ENCODE measurements at places on chromosomes 7 and 10.

DNA sequence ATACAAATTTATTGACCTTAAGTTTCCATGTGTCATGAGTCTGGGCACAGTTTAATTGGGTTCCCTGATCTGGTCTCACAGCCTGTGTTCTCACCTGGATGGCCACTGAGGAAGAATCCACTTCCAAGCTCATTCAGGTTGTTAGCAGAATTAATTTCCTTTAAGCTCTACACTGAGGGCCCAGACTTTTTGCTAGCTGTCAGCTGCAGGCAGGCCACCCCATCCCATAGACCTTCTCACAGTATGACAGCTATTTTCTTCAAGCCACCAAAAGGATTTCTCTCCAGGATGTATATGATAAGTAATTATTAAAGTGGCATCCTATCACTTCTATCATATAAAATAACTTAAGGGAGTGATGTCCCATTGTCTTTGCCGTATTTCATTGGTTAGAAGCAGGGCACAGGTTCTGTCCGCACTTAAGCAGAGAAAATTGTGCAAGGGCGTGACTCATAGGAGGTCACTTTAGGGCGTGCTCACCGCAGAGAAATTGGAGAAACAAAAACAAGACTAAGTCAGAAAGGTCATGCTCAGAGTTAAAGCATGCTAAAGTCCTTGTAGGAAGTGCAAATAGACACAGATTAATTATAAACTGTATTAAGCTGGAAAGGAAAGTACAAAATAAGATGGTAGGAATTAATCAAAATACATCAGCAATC is 109.9 kb downstream of the AHR start:
- no peak overlapping the region for H3K27ac ChIP-seq
- H3K36me3 ChIP-seq: no peaks in the 10 kb centered on the region
- no peaks in the 10 kb centered on the region for H3K27me3 ChIP-seq
- no peak for DNase-seq
- no peak overlapping the region for H3K4me3 ChIP-seq
- peaks cover 35% of the 10 kb centered on the region for H3K4me1 ChIP-seq

GRCh38 chr10:98953251-98953650 is 282.4 kb downstream of the HPSE2 start:
- H3K4me1 ChIP-seq: no peaks in the 10 kb centered on the region
- H3K4me3 ChIP-seq: no peak overlapping the region
- H3K27me3 ChIP-seq: no peaks in the 10 kb centered on the region
- DNase-seq: no peak
- H3K36me3 ChIP-seq: no peaks in the 10 kb centered on the region
- no peak overlapping the region for H3K27ac ChIP-seq

DNA sequence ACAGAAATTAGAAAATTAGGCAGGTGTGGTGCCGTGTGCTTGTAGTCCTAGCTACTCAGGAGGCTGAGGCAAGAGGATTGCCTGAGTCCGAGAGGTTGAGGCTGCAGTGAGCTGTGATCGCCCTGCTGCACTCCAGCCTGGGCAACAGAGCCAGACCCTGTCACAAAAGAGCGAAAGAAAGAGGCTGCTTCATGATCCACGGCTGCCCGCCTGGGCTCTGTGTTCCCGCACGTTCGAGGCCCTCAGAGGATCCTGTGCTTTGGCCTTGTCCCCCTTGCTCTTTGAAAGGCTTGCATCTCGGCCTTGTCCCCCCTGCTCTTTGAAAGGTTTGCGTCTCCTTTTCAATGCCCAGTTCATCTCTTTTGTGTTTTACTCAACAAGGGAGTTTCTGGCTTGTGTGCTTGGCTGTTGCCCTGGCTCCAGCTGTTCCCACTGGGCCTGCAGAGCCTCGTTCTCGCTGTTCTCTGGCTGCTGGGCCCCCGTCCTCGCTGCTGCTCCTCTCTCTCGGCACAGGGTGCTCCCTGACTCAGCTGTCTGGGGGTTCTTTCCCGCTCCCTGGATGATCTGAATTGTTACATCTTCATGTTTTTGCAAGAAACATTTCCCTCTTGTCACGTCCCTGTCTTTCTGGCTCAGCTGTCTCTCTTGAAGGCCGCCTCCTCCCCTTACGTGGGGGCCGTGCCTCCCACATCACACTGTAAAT is 45.1 kb upstream of the INPP5A start:
- H3K4me1 ChIP-seq: no peaks in the 10 kb centered on the region
- no peaks in the 10 kb centered on the region for H3K36me3 ChIP-seq
- H3K27ac ChIP-seq: peak overlapping the region; percentile 68
- DNase-seq: peak; percentile 41

DNA sequence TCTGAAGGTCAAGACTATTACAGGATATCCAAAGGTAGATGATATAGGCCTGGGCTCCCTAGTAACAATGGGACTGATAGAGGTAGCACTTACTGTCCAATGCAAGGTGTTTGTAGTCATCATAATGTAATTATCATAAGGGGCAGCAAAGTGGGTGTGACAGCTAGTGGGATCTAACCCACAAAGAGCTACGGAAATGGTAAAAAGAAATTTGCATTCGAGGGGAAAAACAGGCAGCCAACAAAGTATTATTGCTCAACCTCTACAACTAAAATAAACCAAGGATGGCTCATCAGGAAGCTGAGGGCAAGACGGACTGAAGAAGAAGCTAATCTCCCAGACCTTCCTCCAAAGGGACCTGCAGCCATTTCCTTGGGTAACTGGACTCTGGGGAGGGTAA is 211.0 kb downstream of the WDR11 start:
- no peaks in the 10 kb centered on the region for H3K36me3 ChIP-seq
- H3K27me3 ChIP-seq: no peaks in the 10 kb centered on the region
- no peak for DNase-seq
- H3K27ac ChIP-seq: no peak overlapping the region

- peak overlapping the region; percentile 79 for H3K4me3 ChIP-seq
- no peaks in the 10 kb centered on the region for H3K27me3 ChIP-seq
- H3K4me1 ChIP-seq: peaks cover 31% of the 10 kb centered on the region
- H3K36me3 ChIP-seq: no peaks in the 10 kb centered on the region
Observed at GRCh38 chr7:42932811-42933591, 825 bp downstream of the MRPL32 start.

GRCh38 chr7:114312649-114313048 is 102.0 kb upstream of the FOXP2 start:
- H3K4me3 ChIP-seq: no peak overlapping the region
- no peak overlapping the region for H3K27ac ChIP-seq
- H3K4me1 ChIP-seq: no peaks in the 10 kb centered on the region
- DNase-seq: no peak
- H3K27me3 ChIP-seq: no peaks in the 10 kb centered on the region
- no peaks in the 10 kb centered on the region for H3K36me3 ChIP-seq

DNA sequence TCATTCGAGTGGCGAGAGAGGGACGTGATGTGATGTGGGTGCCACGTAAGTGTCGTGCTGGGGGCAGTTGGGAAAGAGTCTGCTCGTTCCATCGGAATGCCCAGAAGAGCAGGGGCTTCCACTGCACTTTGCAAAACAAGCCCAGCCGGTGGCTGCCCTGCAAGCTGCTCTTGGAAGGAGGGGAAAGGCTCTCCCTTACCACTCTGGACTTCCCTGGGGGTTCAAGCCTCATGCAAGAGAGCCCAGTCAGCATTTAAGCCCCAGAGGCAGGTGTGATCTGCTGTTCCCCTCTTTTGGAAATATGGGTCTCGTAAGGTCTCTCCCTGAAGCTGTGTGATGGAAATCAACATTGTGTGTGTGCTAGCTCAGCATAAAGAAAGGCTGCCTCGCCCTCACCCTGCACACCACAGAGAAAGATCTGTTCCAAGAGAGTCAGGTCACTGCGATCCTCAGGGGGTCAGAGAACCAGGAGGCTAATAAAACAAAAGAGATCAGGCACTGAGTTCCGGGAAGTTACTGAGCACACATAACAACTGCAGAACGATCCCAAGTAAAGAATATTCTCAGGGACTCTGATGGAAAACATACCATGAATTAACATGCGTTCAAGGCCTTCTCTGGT is 212.5 kb downstream of the ADAM12 start:
- H3K4me1 ChIP-seq: peaks cover 3% of the 10 kb centered on the region
- no peak overlapping the region for H3K27ac ChIP-seq
- no peaks in the 10 kb centered on the region for H3K36me3 ChIP-seq
- H3K27me3 ChIP-seq: no peaks in the 10 kb centered on the region
- no peak overlapping the region for H3K4me3 ChIP-seq

DNA sequence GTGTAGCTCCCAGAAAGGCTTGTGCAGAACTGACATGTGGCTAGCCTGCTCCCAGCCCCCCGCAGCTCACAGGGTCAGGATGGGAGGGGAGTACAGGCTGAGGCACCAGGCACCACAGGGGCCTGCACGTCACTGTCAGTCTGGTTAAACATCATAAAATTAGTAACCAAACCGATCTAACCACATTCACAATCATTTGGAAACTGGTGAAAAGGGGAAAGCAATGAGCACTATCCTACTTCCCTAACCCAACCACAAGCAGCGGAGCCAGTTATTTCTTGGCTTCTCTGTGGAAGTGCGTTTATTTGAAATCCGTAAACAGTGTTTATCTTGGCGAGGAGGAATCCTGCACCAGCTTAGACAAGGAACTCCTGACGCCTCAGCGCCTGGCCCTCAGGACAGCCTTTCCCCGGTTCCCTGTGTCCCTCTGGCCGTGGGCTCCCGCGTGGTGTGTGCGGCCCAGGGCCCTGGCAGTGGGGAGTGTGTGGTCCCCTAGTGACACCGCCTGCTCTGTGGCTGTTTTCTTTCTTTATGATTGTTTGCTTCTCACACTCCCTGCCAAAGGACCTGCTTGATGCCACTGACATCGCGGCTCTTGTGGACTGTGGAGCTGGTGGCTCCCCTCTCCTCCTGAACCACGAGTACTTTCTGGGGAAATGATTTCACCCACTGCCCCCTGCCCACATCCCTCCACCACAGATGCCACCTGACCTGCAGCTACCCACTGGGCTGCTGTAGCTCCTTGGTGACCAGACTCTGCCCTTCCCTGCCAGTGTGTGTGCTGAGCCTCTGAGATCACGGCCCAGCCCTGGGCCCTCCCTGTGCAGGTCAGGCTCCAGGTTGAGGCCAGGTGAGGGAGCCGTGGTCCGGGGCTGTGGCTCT is 38.0 kb downstream of the INPP5A start:
- peak overlapping the region; percentile 66 for H3K27ac ChIP-seq
- H3K4me1 ChIP-seq: peaks cover 85% of the 10 kb centered on the region
- no peaks in the 10 kb centered on the region for H3K36me3 ChIP-seq
- H3K27me3 ChIP-seq: no peaks in the 10 kb centered on the region
- no peak for DNase-seq
- no peak overlapping the region for H3K4me3 ChIP-seq

DNA sequence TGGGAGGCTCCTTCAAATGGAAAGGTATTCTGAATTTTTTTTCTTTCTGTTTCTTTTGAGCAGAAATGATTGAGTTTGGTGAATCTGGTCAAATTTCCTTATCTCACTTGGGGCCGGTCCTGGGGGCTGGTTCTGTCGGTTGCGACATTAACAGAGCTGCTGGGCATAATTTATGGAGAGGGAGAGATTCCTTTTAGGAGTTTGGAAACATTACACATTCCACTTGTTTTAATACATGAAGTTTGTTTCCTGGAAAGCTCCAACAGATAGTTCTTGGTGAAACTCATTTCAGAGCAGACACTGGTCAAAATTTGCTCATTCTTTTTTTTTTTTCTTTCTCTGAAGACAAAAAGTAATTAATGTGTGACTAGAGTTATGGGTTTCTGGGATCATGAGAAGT is 129.9 kb downstream of the ABCA13 start:
- no peak for DNase-seq
- no peaks in the 10 kb centered on the region for H3K27me3 ChIP-seq

GRCh38 chr7:105638902-105639495 is 57.7 kb upstream of the EFCAB10 start:
- H3K4me3 ChIP-seq: no peak overlapping the region
- H3K4me1 ChIP-seq: no peaks in the 10 kb centered on the region
- H3K27ac ChIP-seq: no peak overlapping the region

DNA sequence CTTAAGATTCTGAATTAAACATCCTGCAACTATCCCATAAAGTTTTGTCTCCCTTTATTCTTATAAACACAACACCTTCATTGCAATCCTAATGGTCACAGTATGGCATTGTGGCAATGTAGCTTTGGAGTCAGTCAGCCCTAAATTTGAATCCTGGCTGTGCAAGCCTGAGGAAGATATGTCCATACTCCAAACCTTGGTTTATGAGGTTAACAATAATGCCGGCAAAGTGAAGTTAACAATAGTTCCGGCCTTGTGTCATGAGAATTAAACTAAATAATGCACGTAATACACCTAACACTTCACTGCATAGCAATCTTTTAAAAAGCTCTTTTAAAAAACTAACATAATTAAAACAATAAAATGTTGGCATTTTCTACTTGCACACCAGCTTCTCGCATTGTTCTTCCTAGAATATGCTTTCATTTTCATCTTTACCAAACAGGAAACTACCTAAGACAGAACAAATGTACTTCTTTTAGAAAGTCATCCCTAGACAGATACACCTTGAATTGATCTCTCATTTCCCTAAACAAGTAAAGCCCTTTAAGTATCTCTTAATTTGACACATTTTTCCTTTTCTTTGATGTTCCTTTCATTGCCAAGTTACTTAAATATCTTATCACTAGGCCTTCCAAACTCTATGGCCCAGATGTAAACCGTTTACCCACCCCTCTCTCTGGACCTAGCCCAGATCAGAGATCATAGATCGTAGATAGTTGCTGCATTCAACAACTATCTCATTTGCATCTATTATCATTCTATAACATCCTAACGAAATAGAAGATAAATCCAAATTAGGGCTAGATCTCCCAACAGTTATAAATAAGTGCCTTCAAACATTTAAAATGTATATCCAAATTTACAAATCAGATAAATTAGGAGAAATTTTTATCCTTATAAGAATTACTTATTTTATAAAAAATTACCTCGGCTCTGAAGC is 66.7 kb downstream of the CREB3L2 start:
- H3K4me1 ChIP-seq: peaks cover 45% of the 10 kb centered on the region
- no peaks in the 10 kb centered on the region for H3K27me3 ChIP-seq
- H3K4me3 ChIP-seq: peak overlapping the region; percentile 65
- peak overlapping the region; percentile 73 for H3K27ac ChIP-seq

- no peaks in the 10 kb centered on the region for H3K36me3 ChIP-seq
- no peak overlapping the region for H3K27ac ChIP-seq
- no peak overlapping the region for H3K4me3 ChIP-seq
- H3K27me3 ChIP-seq: no peaks in the 10 kb centered on the region
- no peaks in the 10 kb centered on the region for H3K4me1 ChIP-seq
Observed at GRCh38 chr10:58107506-58107905, 160.2 kb downstream of the IPMK start.

DNA sequence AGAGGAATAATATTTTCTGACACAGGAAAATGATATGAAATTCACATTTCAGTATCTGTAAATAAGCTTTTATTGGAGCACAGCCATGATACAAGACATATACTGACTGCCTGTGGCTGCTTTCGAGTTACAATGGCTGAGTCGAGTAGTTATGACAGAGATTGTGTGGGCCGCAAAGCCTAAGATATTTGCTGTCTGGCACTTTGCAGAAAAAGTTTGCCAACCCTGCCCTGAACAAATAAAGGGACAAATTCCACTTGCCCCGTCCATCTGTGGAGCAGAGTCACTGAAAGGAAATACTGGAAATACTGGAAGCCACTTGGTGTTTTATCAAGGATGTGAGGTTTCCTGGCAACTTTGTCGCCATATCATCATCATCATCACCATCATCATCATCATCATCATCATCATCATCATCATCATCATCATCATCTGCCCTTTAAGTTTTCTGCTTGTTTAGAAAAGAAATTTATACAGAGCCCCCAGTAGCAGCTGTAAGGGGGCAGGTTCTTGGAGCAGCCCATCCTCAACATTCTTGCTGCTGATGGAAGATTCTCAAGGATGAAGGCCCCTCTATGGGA is 85.8 kb downstream of the TCF7L2 start:
- DNase-seq: no peak
- H3K4me3 ChIP-seq: no peak overlapping the region
- H3K36me3 ChIP-seq: peaks cover 6% of the 10 kb centered on the region
- H3K4me1 ChIP-seq: peaks cover 39% of the 10 kb centered on the region
- H3K27me3 ChIP-seq: no peaks in the 10 kb centered on the region
- no peak overlapping the region for H3K27ac ChIP-seq
